GOT3 (cell line): ENCODE measurements at places on chromosomes 12 and 14.

- no peak for DNase-seq
Observed at GRCh38 chr14:36701132-36701531, 39.5 kb downstream of the PAX9 start.

GRCh38 chr12:45644541-45644940, 85.0 kb upstream of the ARID2 start:
- DNase-seq = no peak

- no peak for DNase-seq
Observed at GRCh38 chr14:55120571-55121495, 8.2 kb upstream of the LGALS3 start.

DNA sequence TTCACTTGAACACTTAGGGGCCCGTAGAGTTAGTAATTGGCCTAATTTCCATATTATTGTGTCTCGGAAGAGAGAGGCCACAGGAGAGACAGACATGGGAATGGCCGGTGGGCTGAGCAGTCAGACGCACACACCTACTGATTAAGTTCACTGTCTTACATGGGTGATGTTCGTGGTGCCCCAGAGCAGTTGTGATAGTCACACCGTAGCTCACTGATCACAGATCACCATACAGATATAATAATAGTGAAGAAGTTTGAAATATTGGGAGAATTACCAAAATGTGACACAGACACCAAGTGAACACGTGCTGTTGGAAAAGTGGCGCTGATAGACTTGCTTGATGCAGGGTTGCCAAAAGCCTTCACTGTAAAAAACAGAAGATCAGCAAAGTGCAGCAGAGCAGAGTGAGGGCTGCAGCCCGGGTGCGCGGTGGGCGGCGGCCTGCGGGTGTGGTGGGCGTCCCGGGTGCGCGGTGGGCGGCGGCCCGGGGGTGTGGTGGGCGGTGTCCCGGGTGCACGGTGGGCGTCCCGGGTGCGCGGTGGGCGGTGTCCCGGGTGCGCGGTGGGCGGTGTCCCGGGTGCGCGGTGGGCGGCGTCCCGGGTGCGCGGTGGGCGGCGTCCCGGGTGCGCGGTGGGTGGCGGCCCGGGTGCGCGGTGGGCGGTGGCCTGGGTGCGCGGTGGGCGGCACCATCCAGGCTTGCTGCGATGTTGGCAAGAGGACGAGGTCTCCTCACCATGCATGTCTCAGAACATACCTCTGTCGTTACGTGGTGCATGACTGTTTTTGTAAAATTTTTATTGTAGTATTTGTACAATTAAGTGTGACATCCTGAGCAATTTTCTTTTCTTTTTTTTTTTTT, 34.3 kb upstream of the TEX22 start:
- DNase-seq = no peak

DNA sequence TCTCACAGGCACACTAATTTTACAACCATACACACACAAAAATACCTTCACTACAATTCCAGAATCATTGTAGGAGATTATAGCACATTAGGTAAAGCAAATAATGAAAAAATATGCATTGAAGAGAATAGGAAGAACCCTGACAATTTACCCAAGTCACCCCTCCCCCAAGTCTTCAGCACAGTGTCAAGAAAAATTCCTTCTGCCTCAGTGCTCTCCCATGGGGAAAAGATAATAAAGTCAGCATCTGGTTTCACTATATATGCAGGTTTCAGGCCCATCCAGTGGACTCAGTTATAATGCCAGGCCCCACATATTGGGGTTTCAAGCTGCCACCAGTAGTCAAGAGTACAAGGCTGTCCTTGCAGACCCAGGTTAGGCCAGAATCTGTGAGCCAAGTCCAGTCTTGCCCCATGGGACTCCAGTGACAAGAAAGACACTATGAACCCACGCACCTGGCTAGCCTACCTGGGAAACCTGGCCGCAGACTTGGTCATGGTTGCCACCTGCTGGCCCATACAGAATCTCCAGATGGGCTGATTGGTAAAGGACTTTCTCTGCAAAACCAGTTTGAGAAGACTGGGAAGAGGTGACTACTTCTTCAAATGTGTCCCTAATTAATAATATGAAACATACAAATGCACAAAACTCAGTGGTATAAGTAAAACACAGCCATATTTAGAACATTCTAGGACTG, 398.6 kb upstream of the FLRT2 start:
- no peak for DNase-seq

DNA sequence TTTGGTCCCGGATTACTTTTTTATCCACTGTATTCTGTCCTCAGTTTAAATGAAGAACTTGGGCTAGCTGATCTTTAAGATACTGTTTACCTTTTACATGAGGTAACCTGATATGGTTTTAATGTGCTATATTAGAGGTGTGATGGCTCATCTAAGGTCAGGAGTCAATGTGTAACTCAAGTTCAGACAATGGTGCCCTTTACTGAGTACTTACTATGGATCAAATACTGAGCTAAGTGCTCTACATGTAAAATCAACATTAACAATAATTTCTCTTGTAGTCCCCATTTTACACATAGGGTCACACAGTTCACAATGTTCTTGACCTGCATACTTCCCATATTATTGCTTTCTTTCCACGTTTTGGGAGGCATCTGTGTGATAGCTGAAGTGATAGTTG, 79.2 kb downstream of the CEP83 start:
- DNase-seq = no peak

DNA sequence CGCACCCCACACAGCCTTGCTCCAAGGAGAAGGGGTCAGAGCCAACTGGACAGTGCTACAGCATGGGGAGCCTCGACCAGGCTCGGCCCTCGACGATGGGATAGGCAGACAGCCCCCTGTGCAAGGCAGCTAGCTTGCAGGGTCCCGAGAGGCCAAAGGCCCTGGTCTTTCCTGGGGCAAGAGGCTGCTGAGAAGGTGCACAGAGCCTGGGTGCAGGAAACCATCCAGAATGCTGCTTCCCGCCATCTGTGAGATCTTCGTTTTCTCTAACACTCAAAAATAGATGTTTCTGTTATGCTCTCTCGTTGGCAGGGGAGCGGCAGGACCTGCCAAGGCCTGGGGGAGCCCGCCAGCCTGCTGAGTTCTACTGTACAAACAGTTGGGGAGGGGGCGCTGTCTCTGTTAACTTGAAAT, 168.0 kb upstream of the RTL1 start:
- DNase-seq = no peak

GRCh38 chr12:57215668-57216013, 953 bp upstream of the NXPH4 start:
- DNase-seq = no peak

DNA sequence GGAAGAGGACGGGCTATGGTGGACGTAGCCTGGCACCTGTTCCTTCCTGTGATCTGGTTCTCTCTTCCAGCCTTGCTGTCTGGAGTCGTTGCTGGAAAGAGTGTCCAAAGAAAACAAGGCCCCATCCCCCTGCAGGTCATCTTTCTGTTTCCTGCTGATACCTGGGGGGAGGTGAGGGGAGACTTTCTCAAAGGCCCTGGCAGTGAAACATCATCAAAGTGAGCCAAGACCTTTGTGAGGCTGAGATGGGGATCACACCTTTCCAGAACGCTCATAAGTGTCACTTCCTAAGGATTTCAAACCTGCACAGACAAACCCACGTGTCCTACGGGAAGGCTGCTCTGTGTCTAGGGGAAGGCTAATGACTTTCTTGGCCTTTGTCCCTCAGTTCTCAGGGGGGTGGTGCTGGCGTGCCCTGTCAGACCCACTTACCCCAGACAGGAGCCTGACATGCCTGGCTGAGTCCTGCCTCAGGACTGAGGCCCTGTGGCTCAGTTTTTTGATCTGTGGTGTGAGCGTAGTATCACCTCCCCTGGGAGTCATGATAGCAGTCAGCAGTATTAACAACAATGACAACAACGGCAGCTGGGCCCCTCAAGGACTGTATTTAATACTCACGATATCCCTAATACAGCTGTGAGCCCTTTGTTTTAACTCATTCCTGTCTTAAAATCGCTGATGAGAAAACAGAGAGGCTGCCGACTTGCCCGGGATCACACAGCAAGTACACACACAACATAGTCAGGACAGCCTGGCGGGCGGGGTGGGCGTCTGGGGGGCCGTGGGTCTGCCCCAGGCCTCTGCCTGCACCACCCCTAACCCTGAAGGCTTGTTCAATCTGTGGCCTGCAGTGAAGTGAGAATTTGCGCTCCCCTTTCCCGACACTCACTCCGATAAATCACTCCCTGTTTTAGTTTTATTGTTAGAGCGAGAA, 235.2 kb downstream of the SLC41A2 start:
- DNase-seq = no peak

DNA sequence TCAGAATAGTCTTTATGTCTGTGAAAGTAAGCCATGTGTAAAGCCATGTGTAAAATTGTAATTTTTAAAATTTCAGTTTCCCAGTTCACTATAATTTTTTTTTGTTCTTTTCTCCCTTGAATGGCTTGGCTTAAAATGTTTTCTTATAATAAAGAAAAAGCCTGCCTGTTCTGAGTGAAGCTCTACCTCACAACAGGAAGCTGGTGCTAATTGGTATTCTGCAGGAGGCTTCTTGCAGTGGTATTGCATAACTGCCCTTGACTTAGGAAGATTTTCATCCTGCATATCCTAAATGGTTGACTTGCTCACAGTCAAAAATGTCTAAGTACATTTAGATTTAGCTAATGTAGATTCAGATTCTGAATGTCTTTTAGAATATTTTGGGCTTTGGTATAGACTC, 49.5 kb downstream of the ATP2A2 start:
- no peak for DNase-seq

- DNase-seq = peak; percentile 49
Observed at GRCh38 chr12:2876431-2877046, 435 bp downstream of the FOXM1 start.

DNA sequence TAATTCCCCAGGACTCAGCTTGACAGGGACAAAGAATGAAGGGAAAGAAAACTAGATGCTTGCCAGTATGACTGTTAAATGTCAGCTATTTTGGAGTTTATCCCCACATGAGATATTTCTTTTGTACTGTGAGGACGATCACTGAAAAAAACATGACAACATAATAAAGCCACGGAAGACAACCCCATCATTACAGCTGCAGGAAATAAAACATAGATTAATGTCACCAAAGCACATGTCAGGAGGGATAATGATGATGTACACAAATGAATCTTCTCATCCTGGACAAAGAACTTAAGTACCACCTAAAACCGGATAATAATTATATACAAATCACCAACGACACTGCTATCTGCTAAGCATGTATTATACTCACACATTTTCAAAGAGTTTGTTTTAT, 84.6 kb upstream of the GRIP1 start:
- DNase-seq = no peak

DNA sequence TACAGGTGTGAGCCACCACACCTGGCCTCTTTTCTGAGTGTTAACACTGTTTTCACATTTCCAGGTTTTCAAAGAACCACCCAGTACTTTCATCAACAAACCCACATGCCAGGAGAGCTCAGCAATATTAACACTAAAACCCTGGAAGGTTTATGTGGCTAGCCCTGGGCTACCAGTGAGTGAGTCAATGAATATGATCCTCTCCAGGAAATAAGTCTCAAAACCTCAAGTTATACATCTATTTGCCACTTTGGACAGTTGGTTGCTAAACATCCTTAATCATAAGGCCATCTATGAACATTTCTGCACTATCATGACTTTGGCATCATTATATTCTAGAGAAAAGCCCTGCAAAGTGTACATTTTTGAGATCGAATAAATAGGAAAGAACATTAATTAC, 6.3 kb upstream of the CDKL1 start:
- no peak for DNase-seq

DNA sequence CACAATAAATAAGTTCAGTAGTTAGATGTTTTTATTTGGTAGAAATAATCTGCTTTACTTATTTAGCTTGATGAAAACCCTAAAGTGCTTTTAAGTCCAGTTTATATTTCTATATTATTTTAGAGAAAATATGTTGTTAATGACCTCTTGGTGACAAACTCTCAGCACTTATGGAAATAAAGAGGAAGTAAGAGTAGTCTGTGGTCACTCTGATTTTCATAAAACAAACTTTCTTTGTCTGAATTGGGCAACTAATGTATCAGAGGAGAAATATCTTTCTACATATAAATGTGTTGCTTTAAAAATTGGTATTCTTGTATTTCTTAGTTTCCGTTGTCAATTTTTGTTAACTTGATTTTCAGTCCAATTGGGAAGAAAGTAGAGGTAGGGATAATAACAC, 878.9 kb upstream of the SEL1L start:
- no peak for DNase-seq

DNA sequence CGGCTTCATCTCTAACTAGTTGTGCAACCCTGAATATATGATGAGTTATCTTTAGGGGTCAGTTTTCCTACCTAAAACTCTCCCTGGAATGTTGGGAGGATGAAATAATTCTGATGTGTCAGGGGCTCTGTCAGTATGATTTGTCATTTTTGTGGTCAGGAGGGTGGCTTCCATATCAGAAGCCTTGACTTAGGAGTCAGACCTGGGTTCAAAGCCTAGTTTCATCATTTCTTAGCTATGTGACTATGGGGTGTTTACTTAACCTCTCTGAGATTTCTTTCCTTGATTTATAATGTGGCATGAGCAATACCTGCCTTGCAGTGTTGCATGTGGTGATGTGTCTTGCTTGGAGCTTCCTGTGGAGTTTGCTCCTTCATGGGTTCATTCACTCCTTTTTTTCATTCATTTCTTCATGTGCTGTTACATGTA, 146.8 kb downstream of the CHST11 start:
- no peak for DNase-seq

- DNase-seq = no peak
Observed at GRCh38 chr12:117968151-117968789, 520 bp downstream of the KSR2 start.
